Motor neuron (in vitro differentiated cells): ENCODE measurements at places on chromosomes 2 and 18.

DNA sequence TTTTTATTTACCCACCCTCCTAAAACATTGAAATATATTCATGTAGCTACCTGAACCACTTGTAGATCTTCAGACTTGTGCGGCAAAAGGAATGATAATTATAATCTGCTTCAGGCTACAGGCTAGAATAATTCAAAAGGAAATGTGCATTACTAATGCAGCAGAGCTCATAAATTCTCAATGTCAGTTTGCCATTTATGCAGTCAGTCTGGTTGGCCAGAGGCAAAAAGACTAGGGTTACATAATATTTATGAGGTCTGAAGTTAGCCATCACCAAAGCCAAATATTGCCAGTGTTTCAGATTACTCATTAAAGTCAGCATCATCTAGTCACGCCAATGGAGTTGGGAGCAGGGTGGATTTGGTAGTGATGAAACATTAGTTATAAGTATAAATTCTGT is 38.9 kb downstream of the METAP1D start:
- no peak for ATAC-seq

GRCh38 chr2:155368934-155369333 is 670.4 kb downstream of the KCNJ3 start:
- no peak for ATAC-seq

- ATAC-seq: no peak
Observed at GRCh38 chr2:234422981-234423431, 73.9 kb downstream of the ARL4C start.

DNA sequence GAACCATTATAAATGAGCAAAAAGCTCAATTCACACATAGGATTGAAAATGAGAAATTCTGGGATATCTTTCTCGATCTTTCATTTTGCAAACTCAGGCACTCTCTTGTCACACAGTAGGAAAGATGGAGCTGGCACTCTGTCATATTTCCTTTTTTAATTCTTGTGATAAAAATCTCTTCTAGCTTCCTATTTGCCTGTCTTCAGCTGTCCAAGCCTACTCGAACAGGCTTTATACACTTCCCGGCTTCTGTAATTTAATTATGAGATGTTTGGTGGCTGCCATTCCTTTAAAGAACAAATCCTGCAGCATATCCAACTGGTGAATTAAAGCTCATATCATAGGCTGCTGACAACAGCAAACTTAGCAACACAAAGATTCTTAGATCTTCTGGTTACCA is 1484.3 kb upstream of the PIK3C3 start:
- ATAC-seq: no peak

GRCh38 chr2:221350616-221351015 is 221.5 kb downstream of the EPHA4 start:
- ATAC-seq: no peak

- no peak for ATAC-seq
Observed at GRCh38 chr2:118801151-118801550, 46.3 kb downstream of the EN1 start.

DNA sequence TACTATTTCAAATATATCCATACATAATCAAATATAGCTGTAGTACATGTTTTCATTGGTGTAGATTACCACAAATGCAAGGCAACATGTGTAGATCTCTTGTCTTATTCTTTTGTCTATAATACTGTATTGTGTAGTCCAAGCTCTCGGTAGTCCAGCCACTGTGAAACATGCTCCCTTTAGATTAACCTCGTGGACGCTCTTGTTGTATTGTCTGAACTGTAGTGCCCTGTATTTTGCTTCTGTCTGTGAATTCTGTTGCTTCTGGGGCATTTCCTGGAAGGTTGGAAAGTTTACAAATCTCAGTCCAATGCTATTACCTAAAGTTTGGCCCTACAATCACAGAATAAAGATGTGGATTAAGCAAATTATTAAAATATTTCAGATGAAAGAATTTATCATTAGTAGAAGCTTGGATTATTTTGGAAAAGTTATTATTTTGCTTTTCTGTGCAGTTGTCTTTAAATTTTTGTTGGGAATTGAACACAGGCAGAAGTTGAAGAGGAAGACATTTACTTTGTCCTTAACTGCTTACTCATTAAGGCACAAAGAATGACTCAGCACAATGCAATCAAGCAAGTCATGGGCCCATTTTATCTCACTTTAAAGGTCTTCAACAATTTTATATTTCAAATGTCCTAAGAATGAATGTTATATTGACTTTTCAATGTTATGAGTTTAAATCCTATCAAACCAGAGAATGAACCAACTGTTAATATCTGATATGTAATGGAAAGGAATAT is 103.4 kb upstream of the CAVIN2 start:
- ATAC-seq: no peak

DNA sequence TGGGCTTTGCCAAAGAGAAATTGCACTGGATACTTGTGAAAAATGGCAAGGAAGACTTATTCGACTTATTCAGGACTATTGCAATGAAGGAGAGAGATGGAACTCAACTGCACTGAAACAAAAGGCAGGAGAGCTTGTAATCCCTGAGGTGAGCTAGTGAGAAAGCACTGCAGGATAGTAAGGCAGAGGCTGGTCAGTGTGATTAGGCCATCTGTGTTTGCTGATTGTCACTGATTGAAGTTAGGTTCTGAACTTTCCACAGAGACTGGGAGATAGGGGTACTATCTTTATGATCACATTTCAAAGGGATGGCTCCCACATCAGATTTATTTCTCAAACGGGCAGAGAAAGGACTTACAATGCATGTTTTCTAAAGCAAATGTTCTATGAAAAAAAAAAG is 82.9 kb downstream of the SERPINB8 start:
- ATAC-seq: no peak

- no peak for ATAC-seq
Observed at GRCh38 chr2:19225126-19225525, 133.3 kb downstream of the OSR1 start.

- ATAC-seq: no peak
Observed at GRCh38 chr2:226198956-226199355, 600.7 kb downstream of the IRS1 start.

DNA sequence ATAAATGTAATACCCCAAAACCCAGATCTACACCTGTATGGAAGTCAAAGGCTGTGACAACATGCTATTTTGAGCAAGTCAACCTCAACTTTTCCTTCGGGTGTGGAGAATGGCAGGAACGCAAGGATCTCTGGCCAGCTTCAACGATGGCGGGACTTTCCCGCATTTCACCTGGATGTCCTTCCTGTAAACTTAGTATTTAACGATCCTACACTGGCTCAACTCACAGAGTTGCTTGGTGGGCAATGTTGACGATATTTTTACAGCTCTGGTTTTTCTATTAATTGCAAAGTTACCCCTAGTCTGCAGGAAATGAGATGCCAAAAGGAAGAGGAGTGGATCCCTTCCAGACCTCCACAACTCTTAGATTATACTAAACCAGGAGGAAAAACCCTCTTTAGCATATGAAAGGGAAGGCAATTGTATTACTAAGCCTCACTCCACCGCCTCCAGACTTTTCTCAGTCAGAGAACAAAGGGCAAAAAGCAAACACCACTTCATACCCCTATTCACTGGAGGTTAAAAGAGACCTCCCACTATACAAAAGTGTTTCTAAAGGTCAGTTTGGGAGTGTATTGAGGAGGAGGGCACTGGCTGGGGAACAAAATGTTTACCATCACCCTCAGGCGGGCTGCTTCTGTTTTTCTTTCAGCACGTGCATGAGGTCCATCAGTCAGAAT is 56.5 kb upstream of the ACVR1 start:
- ATAC-seq: peak; percentile 99

GRCh38 chr2:65053199-65053598 is 3.0 kb upstream of the CEP68 start:
- ATAC-seq: no peak

- ATAC-seq: no peak
Observed at GRCh38 chr18:6722690-6723089, 6.8 kb upstream of the ARHGAP28 start.

DNA sequence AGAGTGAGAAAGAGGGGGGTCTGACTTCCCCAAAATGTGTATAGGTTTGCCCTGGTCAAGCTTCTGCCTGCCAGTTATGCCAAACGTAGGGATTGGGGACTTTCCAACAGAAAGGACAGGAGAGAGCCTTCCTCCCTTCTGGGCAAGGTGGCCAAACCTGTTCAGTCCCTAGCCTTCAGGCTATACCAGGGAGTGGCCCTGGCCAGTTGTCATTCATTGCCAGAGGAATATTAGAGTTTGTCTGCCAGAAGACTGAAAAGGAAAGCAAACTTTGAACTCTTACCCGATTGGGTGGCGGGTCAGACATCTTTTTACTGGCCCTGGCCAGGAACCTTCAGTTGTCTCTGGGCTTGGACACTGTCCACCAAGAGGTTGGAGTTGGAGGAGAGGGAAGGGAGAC is 22.1 kb downstream of the RAB3GAP1 start:
- no peak for ATAC-seq

GRCh38 chr2:25596516-25597244 is 76.7 kb downstream of the DTNB start:
- no peak for ATAC-seq

GRCh38 chr18:35582899-35583558 is 1.5 kb downstream of the GALNT1 start:
- ATAC-seq: no peak

DNA sequence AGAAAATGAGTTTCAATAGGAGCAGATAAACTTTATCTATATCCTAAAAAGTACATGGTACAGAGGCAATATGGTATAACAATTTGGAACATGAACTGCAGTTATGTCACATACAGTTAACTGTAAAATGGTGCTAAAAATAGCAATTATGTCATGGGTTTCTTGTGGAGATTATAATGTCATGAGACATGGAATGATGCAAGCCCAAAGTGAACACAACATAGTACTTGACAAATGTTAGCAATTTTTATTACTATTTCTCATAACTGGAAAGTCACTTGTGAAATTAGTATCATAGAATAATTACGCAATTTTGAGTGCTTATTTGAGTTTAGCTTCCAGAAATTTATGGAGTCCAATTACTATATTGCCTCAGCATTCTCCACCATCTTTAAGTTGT is 1263.4 kb downstream of the DSC3 start:
- peak; percentile 64 for ATAC-seq

- ATAC-seq: peak; percentile 6
Observed at GRCh38 chr2:128269063-128269989, 49.3 kb downstream of the HS6ST1 start.

DNA sequence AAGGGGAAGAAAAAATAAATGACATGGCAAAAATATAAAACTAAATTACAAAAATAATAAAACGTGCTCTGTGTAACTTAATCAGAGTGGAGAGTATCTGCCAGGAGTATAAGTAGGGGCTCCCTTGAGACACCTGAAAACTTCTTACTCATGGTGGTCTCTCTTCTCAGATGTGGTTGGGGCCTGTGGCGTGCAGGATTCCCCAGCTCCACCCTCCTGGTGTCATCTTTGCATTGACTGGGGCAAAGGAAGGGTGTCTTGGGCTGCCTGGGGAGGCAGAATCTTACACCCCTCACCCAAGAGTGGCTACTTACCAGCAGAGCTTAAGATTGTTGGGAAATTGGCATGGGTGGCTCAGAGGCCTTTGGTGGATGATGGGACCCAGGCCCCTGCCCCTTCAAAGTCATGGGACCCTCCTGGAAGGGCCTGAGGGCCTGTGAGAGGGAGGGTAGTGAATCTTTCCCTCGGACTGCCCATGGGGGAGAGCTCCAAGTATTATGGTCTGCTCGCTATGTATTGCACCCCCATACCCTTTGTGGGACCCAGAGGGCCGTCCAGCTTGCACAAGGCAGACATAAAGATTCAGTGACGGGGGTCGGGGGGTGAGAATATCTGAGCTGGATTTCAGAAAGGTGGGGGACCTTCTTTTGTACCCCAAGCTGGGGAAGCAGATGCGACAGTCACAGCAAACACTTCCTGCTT is 6.9 kb upstream of the TRAF3IP1 start:
- no peak for ATAC-seq

GRCh38 chr2:26141145-26141769 is 31.6 kb upstream of the GAREM2 start:
- ATAC-seq: no peak

GRCh38 chr2:230601510-230601909 is 111.1 kb upstream of the CAB39 start:
- no peak for ATAC-seq

- ATAC-seq: no peak
Observed at GRCh38 chr18:2536493-2536892, 34.8 kb downstream of the METTL4 start.

DNA sequence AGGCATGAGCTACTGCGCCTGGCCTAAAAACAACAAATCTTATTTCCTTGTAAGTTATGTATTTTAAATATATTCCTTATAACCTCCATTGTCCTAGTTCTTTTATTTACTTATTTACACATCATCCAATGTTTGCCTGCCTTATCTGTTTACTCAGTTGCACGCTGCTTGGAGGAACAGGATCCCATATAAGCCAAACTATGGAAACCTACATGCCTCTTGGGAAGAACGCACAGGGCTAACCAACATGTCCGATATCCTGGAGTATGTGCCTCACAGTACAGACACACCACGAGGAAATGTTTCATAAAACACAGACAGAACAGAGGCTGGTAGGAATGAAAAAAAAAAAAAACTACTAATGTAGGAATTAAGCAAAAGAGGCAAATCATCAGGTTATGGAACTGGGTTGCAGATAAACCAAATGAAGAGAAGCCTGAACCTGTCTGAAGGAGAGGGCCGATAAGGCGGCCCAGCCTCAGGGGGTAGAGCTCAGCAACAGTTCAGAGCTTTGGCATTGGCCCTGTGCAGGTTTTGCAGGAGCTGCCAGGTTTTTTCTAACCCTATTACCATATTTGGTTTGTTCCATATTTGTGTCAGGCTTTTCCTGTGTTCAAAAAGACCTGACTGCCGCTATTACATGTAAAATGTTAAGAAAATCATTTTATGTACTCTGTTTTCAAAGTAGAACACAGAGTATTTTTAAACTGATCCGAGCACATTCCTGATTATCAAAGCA is 19.9 kb upstream of the SP3 start:
- no peak for ATAC-seq

GRCh38 chr2:71173096-71173495 is 42.7 kb downstream of the MPHOSPH10 start:
- no peak for ATAC-seq

DNA sequence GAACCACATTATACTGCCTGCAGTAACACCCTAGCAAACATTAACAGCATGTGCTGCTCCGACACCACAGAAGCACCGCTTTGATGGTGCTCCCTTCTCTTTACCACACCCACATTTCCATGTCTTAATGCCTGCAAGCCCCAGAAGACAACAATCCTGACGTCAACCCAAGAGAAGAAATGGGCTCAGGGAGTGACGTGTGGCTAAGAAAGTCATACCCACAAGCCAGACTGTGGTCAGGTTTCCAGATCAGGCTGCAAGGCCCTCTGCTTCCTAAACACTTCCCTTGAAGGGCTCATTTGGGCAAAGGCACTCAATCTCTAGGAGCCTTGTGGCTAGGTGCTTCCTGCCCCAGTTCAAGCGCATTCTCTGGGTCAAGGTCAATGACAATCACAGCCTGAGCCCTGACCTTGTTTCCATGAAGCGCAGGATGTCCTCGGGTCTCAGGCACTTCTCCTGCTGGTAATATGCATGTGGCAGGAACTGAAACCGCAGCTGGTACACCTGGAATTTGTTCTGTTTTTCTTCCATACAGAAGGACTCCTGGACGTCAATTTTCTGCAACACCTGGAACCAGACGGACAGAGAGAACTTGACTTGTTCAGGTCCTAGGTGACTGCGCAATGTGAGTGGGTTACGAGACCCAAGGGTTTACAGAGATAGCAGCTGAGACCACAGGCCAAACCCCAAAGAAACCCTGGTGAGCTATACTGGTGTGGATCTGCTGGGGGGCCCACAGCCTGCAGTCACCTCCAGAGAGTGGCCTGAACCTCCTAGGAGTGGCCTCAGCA is 67.2 kb downstream of the POLR1A start:
- no peak for ATAC-seq
